ENCODE measurements at places on chromosomes 16 and 17.

DNA sequence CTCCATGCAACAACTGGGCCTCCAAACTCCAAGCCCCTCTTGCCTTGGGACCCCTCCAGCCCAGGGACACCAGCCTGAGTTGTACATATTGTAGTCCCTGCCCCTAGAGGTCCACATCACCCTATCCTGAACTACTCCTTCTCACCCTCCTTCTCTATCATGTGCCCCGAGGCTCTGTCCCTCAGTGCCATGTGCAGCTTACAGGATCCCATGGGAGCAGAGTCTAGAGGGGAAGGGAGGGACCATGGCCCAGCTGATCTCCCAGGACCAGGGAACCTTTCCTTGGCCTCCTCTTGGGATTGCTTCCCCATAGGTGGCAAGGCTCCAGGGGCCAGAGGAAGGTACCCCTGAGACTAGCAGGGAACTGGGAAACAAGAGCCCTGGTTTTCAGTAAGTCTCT is 35.3 kb downstream of the TMEM132E start:
- DNase-seq: no peak

- no peak for DNase-seq
Measured at GRCh38 chr16:70744366-70744765, 56.6 kb downstream of the VAC14 start.

GRCh38 chr16:57621521-57622271 is 6.7 kb upstream of the ADGRG1 start:
- no peak for DNase-seq

- no peak for DNase-seq
Measured at GRCh38 chr16:20904507-20905081, 4.0 kb downstream of the LYRM1 start.

DNA sequence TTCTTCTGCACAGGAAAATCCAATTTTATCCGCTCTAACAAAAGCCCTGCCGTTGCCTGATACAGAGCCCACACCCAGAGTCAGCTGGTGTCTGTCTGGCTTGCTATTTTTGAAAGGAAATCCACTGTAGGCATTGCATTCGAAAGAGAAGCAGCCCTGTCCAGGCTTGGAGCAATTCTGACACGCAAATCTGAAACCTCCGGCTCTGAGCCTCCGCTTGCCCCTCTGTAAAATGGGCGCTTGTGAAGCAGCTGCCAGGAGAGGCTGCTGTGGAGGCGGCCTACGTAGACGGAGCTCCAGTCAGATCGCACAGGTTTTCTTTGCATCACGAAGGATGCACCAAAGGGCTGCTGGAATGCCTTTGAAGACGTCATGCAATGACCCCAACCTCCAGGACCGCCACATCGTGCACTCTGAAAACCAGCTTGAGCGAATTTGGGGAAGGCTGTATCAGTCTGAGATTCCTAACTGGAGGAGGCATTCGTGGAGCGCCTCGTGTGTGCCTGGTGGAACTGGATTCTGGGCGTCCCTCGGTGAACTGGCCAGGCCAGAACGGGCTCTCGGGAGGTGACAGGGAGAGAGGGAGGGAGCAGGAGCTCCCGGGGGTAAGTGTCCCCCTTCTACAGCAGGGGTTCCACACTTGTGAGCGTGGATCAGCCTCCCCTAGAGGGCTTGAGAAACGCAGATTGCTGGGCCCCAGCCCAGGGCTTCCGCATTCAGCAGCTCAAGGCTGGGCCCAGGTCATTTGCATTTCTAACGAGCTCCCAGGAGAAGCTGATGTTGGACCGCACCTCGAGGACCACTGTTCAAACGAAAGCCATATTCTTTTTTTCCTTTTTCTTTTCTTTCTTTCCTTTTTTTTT is 215.5 kb downstream of the MRTFB start:
- DNase-seq: no peak

DNA sequence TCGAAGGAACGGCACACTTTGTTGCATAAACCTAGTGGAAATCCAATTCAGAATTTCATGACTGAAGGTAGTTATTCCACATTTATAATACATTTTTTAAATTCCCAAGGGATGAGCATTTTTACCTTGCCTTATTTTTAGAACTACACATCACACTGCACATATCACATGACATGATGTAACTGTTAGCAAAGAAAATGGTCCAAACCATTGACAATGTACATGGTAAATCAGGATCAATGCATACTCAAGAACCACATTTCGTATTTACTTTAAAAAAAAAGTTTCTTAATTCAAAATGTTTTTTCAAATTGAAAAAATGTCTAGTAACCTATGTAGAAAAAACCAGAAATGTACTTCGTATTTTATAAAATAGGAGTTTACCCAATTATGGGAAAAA is 2.5 kb downstream of the KANSL1 start:
- no peak for DNase-seq

DNA sequence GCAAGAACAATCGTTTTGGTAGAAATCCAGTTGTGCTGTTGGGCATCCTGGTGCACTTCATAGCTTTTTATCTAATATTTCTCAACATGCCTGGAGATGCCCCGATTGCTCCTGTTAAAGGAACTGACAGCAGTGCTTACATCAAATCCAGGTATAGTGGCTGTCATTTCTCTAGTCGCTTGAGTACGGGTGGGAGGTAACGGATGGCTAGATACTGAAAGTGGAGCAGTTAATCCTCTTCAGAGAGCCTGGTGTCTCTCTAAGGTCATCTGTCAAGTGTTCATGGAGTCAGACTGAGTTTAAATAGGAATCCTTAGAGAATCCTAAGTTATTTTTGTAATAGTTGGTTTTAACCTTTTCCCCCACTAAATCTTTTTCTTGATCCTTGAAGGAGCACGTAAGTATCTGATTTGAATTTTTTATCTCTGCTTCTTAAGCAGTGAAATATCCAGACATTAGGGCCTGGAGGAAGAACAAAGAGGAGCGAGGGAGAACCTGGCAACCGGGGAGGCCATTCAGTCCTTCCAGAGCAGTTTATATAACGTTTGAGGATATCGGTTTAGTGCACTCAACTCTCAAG is 37.2 kb downstream of the MFSD11 start:
- DNase-seq: no peak

GRCh38 chr16:48421741-48422140 is 36.5 kb upstream of the SIAH1 start:
- no peak for DNase-seq

- no peak for DNase-seq
Measured at GRCh38 chr16:26344240-26344776, 652.5 kb downstream of the HS3ST4 start.

DNA sequence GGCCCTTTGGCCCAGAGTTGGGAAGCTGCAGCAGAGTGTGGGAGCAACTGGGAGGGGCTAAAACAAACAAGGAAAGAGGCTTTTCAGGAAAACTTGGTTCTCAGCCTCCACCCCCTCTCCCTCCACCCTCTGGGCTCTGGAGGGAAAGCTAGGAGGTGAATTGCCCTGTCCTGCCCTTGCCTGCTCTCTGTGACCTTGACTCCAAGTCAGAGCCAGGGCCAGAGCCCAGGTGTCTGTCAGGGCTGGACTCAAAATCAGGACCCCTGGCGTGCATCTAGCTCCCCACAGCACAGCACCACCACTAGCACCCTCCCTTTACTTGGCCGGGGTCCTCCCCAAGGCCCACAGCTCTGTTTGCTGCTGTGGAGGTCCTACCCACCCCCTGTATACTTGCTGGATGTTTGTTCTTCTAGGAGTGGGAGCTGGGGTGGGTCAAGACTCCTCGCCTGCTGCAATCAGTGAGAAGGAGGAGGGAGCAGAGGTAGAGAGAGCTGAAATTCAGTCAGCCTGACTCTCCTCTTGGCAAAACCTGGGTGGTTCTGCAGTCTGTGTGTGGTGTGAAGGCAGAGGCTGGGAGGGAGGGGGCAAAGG is 2.8 kb upstream of the NR1D1 start:
- DNase-seq: no peak

- no peak for DNase-seq
Measured at GRCh38 chr17:54882950-54883349, 17.7 kb upstream of the TOM1L1 start.
